ENCODE measurements at places on chromosomes 6 and 20.
A peak's percentile ranks its signal among the peaks of the same experiment; 100 is the strongest.

- no peak for DNase-seq
Measured at GRCh38 chr20:5221061-5221430, 94.2 kb downstream of the CDS2 start.

GRCh38 chr20:3749689-3750531, 17.4 kb downstream of the HSPA12B start:
- DNase-seq = peak; percentile 64

DNA sequence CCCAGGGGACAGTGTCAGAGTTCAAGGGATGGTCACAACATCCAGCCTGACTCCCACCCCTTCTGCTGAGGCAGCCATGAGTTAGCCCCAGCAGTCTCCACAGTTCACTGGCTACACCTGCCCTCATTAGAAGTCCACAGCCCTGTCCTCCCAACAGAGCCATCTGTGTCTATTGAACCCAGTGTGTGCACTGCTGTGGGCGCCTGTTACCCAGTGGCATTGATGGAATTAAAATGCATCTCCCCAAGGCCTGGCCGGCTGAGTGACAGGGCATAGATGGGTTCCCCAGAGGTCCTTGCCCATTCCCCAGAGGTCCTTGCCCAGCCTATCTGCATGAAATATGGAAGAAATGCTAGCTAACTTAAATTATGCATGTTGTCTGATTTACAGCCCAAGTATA, 73.3 kb downstream of the PCSK2 start:
- no peak for DNase-seq

GRCh38 chr20:59784365-59784764, 149.1 kb downstream of the SYCP2 start:
- no peak for DNase-seq

DNA sequence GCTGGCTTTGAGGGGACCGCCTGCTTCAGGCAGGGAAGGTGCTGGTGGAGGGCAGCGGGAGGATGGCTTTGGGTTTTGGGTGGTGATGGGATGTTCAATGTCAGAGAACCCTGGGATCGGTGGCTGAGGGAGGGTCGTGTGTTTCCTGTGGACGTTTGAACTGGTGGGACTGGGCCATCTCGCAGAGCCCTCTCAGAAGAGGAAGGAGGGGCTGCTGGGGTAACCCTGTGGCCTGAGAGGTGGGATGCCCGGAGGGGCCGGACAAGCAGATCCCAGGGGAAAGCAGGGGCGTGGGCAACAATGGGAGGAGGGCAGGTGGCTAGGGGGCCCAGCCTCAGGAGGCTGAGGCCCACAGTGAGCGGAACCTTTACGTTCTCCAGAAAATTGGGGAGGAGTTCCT, 34.9 kb downstream of the PYGB start:
- DNase-seq = no peak

DNA sequence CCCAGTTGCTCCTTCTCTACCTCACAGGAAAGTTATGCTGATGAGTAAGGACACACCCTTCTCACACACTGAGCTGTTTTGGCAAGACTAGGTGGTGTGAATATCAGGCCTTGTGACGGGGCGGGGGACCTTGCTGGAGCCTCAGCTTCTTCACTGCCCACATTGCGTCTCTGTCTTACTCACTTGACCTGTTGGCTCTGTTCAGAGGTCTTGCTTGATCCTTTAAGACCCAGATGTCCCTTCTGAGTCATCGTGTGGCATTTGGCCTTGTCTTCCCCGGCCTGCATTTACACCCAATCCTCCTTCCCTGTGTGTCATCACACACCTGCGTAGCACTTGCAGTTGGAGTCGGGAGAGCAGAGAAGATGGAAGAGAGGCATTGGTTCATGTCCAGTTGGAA, 8.3 kb upstream of the PRND start:
- DNase-seq = no peak

DNA sequence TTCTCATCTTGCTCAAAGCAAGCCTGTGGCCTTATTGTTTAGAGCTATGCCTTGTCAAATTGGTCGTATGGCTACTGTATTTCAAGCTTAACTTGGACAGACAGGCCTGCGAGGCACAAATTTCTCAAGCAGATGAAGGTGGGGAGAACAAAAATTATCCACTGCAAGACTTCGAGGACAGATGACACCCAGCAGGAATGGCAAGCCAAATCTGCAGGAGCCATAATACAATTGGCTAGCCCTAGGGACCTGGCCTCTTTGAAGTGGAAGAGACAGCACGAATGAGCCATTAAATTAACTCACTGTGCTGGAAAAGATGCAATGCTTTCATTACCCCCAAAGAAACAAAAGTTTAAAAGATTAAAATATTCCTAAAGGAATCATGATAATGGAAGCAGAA, 5.0 kb upstream of the BLOC1S5 start:
- no peak for DNase-seq

GRCh38 chr20:58109918-58110635, 118.4 kb downstream of the ANKRD60 start:
- DNase-seq = no peak

DNA sequence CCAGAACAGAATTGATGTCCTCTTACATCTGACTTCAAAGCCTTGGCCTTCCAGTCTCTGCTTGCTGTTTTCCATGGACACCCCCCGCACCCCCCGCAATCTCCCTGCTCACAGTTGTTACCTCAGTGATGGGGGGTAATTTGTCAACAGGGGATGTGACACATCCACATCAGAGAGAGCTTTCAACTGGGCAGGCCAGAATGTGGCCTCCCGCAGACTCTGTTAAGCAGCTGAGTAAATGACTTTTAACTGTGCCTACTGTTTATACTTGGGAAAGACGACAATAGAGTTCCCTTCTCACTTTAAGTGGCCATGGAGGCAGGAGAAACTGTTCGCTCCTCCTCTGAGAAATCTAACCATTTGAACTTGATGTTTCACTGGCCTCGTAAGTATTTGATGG, 51.0 kb downstream of the TXNDC5 start:
- DNase-seq = no peak

- DNase-seq = no peak
Measured at GRCh38 chr6:7166410-7167293, 58.9 kb downstream of the RREB1 start.

- DNase-seq = no peak
Measured at GRCh38 chr6:169639653-169640278, 62.1 kb downstream of the WDR27 start.

GRCh38 chr6:50091641-50092040, 41.9 kb upstream of the DEFB112 start:
- DNase-seq = no peak
